ENCODE measurements at places on chromosomes 7 and 10. TPM values are rescaled to one million over a fixed set of nuclear protein-coding genes. Genes with fewer than 3 reads are reported as not detected.

The TMEM270 gene
- not detected for total RNA-seq

The NODAL gene
- not detected for total RNA-seq

The BTBD16 gene
- 0.11 TPM for total RNA-seq

The PRPS1L1 gene
- total RNA-seq, result not detected

The NUTM2D gene
- total RNA-seq, result 1.8 TPM

The DCLRE1C gene
- 14.9 TPM for total RNA-seq

The ARHGEF35 gene
- 69.1 TPM for total RNA-seq

The TEX36 gene
- not detected for total RNA-seq

DNA sequence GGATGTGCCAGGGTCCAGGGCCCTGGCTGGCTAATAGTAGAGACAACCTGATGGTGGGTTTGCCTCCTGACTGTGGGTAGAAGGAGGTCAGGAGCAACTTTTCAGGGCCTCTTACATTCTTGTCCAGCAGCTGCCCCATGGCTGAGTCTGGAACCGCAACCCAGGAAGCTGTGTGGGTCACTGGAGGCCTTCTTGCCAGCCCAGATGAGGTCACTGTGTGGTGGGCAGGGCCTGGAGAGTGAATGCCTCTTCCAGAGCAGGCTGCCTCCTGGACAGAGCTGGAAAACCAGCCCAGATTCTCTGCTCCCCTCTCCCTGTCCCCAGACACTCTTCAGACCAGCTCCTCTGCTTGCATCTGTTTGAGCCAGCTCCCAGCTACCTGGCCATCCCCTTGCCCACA lies 43.5 kb upstream of the LEP start:
- H3K4me3 ChIP-seq, result no peak overlapping the region
- no peak overlapping the region for H3K27ac ChIP-seq
- no peak for DNase-seq
- H3K4me1 ChIP-seq, result peaks cover 8% of the 10 kb centered on the region
- H3K27me3 ChIP-seq, result peaks cover 10% of the 10 kb centered on the region

DNA sequence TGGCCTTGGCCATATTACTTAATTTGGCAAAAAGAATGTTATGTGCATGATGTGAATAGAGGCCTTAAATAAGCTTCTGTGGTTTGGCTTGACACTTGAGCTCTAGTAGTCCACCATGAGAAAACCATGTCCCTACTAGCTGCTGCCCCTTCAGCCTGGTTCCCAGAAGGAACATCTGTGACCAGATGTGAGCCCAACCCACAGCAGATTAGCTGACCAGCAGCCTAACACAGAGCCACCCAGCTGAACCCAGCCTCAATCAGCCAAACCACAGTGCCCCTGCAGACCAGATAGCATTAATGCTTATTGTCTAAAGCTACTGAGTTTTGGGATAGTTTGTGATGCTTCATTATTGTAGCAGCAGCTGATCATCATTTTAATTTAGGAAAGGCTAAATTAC lies 16.6 kb downstream of the JAZF1 start:
- H3K36me3 ChIP-seq, result no peaks in the 10 kb centered on the region
- no peak overlapping the region for H3K27ac ChIP-seq
- H3K4me3 ChIP-seq, result no peak overlapping the region
- H3K4me1 ChIP-seq, result peaks cover 29% of the 10 kb centered on the region
- DNase-seq, result no peak
- H3K27me3 ChIP-seq, result no peaks in the 10 kb centered on the region

- no peaks in the 10 kb centered on the region for H3K4me1 ChIP-seq
- H3K4me3 ChIP-seq, result no peak overlapping the region
- no peak overlapping the region for H3K27ac ChIP-seq
- DNase-seq, result no peak
Observed at GRCh38 chr7:21903020-21903786, 42.5 kb downstream of the CDCA7L start.

DNA sequence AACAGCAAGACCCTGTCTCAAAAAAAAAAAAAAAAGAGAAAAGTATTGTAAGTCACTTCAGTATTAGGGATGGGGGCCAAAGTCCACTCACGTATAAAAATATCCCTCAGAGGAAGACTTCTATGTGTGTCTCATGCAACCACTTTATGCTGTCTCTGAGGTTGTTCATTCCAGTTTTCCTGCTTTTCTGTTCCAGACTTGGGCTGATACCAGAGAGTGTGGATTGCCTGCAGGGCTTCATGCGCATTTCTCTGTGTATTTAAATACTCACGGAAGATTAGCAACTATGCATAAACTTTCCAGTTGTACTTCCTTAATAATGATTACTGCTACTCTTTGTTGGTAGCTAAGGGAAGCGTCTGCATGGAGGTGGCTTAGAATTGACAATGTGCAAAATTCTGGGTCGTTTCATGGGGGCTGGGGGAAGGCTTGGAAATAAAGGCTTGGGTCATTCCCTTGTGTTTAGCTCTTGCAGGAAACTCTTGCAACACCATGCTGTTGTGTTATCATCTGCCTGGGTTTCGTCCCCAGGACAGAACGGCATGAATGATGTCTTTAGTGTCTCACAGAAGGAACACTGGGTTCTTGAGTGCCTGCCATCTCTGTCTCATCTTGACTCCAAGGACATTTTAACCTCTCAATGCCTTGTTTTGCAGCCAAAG lies 54.1 kb downstream of the KIAA1217 start:
- H3K27me3 ChIP-seq, result no peaks in the 10 kb centered on the region
- no peak overlapping the region for H3K4me3 ChIP-seq
- H3K4me1 ChIP-seq, result peaks cover 39% of the 10 kb centered on the region
- DNase-seq, result no peak

DNA sequence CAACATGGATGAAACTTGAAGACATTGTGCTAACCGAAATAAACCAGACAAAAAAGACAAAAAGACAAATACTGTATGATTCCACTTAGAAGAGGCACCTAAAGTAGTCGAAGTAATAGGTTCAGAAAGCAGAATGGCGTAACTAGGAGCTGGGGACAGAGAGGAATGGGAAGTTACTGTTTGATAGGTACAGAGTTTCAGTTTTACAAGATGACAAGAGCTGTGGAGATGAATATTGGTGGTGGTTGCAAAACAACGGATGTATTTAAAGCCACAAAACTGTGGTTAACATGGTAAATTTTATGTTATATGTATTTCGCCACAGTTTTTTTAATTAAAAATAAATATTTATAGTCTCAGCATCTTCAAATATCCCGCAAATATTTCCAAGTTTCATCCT lies 64.1 kb upstream of the DIP2C start:
- no peaks in the 10 kb centered on the region for H3K4me1 ChIP-seq
- no peak overlapping the region for H3K4me3 ChIP-seq
- H3K36me3 ChIP-seq, result no peaks in the 10 kb centered on the region
- no peak for DNase-seq

DNA sequence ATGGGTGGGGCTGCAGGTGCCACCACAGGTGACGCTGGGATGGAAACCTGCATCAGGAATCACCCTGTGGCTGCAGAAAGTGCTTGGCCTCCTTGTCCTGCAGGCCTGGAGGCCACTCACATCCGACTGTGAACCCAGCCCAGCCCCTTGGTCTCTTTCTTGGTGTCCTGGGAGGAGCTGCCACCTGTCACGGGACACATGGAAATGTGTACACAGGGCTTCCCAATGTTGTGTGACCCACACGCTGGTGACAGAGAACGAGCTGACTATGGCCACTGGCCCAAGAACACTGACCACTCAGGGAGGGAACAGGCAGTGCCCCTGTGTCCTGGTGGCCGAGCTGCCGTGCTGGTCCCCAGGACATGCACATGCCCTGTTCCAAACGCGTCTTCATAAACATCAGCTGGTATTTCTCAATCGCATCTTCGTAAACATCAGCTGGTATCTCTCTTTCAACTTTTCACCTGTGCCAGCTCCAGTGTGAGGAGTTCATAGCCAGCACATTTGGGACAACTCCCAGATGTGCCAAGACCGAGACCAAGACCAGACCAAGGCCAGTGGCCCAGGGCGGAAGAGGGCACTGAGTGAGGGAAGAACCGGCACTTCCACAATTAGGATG lies 57.9 kb upstream of the INPP5A start:
- H3K27ac ChIP-seq, result no peak overlapping the region
- peaks cover 4% of the 10 kb centered on the region for H3K4me1 ChIP-seq
- H3K4me3 ChIP-seq, result no peak overlapping the region
- no peak for DNase-seq
- H3K36me3 ChIP-seq, result no peaks in the 10 kb centered on the region
- H3K27me3 ChIP-seq, result no peaks in the 10 kb centered on the region

GRCh38 chr7:139488810-139489209 lies 5.3 kb upstream of the KLRG2 start:
- peak overlapping the region; percentile 87 for H3K27ac ChIP-seq
- peak; percentile 55 for DNase-seq
- no peak overlapping the region for H3K4me3 ChIP-seq
- H3K27me3 ChIP-seq, result no peaks in the 10 kb centered on the region

GRCh38 chr7:116522247-116522646 lies 2.6 kb upstream of the CAV1 start:
- H3K27ac ChIP-seq, result peak overlapping the region; percentile 61
- H3K4me3 ChIP-seq, result no peak overlapping the region
- no peak for DNase-seq
- peaks cover 7% of the 10 kb centered on the region for H3K4me1 ChIP-seq
- no peaks in the 10 kb centered on the region for H3K27me3 ChIP-seq
- H3K36me3 ChIP-seq, result no peaks in the 10 kb centered on the region

DNA sequence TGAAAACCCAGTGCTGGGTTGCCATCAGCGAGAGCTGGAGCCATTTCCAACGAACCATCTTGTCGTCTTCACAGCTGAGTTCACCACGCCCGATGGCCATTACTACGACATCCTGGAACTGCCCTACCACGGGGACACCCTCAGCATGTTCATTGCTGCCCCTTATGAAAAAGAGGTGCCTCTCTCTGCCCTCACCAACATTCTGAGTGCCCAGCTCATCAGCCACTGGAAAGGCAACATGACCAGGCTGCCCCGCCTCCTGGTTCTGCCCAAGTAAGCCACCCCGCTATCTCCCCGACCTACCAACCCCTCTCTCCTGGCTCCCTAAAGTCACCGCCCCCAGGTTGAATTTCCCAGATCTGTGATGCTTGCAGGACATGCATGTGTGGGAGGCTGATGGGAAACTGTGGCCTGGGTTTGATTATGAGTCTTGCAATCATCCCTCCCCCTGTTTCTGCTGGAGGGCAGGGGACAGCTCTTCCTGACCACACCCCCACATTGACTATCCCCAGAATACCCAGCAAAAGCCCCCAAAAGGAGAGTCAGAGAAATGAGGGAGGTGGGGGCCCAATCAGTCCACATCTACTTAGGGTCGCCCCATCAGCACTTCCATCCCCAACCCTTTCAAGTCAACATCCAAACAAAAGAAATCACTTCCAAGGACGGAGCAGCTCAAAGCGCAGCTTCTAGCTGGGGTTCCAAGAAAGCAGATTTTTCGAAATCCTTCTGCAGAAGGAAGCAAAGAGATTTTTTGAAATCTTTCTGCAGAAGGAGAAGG lies 6.9 kb downstream of the SERPINE1 start:
- no peak overlapping the region for H3K4me3 ChIP-seq
- no peaks in the 10 kb centered on the region for H3K36me3 ChIP-seq
- DNase-seq, result no peak
- H3K27ac ChIP-seq, result no peak overlapping the region

GRCh38 chr7:69878591-69878990 lies 280.3 kb downstream of the AUTS2 start:
- no peaks in the 10 kb centered on the region for H3K4me1 ChIP-seq

DNA sequence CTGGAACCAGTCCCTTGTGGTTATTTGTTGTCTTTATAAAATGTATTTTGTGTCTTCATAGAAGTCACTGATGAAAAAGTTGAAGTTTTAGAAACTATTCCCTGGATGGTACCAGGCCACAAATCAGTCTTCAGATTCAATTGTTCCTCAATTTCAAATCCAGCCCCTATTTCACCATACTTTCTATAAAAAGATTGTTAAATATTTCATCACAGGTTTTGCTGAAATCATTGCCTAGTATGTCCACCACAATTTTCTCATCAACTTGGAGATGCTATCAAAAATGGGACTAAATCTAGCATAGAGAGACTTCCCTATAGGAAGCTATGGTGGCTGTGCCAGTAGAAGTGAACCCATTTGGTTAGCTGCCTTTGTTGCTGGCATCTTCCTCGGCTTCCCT lies 118.5 kb downstream of the RAB18 start:
- no peak overlapping the region for H3K27ac ChIP-seq
- DNase-seq, result no peak
- H3K27me3 ChIP-seq, result no peaks in the 10 kb centered on the region
- no peak overlapping the region for H3K4me3 ChIP-seq

- H3K4me3 ChIP-seq, result no peak overlapping the region
- no peak for DNase-seq
- no peaks in the 10 kb centered on the region for H3K4me1 ChIP-seq
- H3K27me3 ChIP-seq, result no peaks in the 10 kb centered on the region
- H3K27ac ChIP-seq, result peak overlapping the region; percentile 45
Observed at GRCh38 chr10:34280599-34281374, 534.3 kb downstream of the PARD3 start.

DNA sequence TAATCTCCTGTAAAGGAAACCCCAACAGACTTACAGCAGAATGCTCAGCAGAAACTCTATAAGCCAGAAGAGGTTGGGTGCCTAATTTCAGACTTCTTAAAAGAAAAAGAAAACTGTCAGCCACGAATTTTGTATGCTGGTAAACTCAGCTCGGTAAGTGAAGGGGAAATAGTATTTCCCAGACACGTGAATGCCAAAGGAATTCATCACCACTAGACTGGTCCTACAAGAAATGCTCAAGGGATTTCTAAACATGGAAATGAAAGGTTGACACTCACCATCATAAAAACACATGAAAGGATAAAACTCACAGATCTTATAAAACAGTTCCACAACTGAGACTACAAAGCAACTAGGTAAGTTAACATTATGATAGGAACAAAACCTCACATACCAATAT lies 68.6 kb downstream of the GLCCI1 start:
- no peak overlapping the region for H3K4me3 ChIP-seq
- no peak for DNase-seq
- H3K36me3 ChIP-seq, result no peaks in the 10 kb centered on the region
- no peaks in the 10 kb centered on the region for H3K27me3 ChIP-seq
- no peak overlapping the region for H3K27ac ChIP-seq

- no peaks in the 10 kb centered on the region for H3K27me3 ChIP-seq
- DNase-seq, result no peak
- no peak overlapping the region for H3K27ac ChIP-seq
- H3K4me1 ChIP-seq, result no peaks in the 10 kb centered on the region
Observed at GRCh38 chr10:95121904-95122303, 52.6 kb upstream of the CYP2C8 start.

- no peak overlapping the region for H3K27ac ChIP-seq
- H3K4me1 ChIP-seq, result peaks cover 7% of the 10 kb centered on the region
- H3K4me3 ChIP-seq, result no peak overlapping the region
- no peak for DNase-seq
- H3K36me3 ChIP-seq, result no peaks in the 10 kb centered on the region
Observed at GRCh38 chr7:21966271-21966670, 20.6 kb upstream of the CDCA7L start.

DNA sequence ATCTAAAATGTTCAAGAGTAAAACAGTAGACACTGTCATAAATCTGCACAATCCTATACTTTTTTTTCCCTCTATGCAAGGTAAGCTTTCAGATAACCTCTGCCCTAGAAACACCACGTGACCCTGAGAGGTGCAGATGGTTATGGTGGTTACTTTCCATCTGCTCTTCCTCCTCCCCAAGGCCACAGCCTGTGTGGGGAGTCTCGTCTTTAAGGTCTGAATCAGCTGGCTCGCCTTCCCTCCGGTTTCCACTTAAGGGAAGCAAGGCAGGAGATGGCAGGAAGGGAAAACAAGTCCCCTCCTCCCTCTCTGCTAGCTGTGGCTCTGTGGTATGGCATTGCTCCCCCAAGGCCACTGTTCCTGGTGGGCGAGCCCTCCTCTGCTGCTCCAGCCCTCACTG lies 181.8 kb downstream of the GLI3 start:
- no peaks in the 10 kb centered on the region for H3K27me3 ChIP-seq
- H3K4me1 ChIP-seq, result no peaks in the 10 kb centered on the region
- H3K4me3 ChIP-seq, result no peak overlapping the region
- DNase-seq, result no peak
- no peak overlapping the region for H3K27ac ChIP-seq

Data from thyroid gland (tissue), 4 donors.